Activated CD4-positive, CD25-positive, alpha-beta regulatory T cell treated with anti-CD3 and anti-CD28 coated beads, Interleukin-2, amount 50 U/mL, for 16 hours (primary cell): ENCODE measurements at places on chromosomes 5 and 9.

GRCh38 chr5:80399526-80400239, 8.2 kb upstream of the ZFYVE16 start:
- no peak for DNase-seq

GRCh38 chr9:127654619-127655018, 42.5 kb downstream of the STXBP1 start:
- DNase-seq = no peak

DNA sequence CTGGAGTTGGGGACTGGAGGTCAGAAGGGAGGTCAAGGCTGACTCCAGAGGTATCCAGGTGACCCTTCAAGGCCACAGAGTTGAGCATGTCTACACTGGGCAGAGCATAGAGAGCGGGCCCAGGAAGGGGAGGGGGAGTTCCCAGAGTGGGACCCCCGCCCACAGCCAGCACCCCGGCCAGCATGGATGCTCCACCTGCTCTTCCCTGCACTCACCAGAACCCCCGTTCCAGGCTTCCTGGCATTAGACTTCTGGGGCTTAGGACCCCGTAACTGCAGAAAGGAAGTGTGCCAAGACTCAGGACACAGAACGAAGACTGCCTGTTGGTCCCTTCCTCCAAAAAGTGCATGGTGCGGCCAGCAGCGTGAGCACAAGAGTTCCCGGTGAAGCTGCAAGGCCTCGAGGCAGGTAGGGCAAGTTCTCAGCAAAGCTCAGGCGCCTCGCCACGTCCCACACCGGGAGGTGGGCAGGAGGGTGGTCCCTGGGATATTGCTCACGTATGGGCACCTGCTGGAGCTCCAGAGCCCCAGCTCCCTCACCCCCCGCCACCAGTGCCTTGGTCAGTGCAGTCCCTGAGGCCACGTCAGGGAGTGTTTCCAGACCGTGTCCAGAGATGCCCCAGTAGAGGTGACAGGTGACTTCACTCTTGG, 13.8 kb downstream of the ABO start:
- DNase-seq = no peak

- DNase-seq = no peak
These were observed 80.2 kb upstream of the MIER3 start for GRCh38 chr5:57032151-57032551.

GRCh38 chr5:112263469-112263868, 155.6 kb downstream of the EPB41L4A start:
- DNase-seq = no peak

DNA sequence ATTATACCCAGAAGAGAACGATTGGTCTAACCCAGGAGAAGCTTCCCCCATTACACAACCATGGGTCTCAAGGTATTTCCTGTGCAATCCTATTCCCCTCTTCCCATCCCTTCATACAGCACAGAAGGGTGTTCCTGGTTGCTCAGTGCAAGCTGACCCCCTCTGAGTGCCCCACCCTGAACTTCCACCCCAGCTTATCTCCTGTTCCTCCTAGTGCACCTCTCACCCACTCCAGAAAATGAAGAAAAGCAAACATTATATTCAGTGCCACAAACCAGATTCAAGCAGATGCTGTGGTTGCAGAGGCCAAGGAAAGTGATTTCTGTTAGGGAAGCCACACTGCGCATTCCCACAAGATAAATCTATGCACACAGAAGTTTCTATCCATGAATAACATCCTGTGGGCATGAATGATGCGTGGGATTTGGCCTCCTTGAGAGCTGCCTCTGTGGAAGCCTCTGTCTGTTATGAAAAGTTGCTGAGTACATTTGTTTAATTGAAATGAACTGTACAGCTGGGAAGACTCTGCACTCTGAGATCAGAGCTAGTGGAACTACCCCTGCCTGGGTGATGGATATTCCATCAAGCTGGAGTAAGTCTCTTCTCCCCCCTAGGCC, 2.2 kb upstream of the OR2S2 start:
- DNase-seq = no peak

- DNase-seq = no peak
These were observed 135.1 kb upstream of the EFNA5 start for GRCh38 chr5:107805824-107806223.

- no peak for DNase-seq
These were observed 1.8 kb downstream of the MVB12B start for GRCh38 chr9:126328407-126328806.

DNA sequence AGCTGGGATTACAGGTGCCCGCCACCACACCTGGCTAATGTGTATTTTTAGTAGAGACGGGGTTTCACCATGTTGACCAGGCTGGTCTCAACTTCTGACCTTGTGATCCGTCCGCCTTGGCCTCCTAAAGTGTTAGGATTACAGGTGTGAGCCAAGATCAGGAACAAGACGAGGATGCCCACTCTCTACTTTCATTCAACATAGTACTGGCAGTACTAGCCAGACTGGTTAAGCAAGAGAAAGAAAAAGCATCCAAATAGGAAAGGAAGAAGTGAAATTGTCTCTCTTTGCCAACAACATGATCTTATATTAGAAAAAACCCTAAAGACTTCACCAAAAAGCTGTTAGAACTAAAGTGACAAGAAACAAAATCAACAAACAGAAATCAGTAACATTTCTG, 7.4 kb upstream of the ENDOG start:
- DNase-seq = no peak

DNA sequence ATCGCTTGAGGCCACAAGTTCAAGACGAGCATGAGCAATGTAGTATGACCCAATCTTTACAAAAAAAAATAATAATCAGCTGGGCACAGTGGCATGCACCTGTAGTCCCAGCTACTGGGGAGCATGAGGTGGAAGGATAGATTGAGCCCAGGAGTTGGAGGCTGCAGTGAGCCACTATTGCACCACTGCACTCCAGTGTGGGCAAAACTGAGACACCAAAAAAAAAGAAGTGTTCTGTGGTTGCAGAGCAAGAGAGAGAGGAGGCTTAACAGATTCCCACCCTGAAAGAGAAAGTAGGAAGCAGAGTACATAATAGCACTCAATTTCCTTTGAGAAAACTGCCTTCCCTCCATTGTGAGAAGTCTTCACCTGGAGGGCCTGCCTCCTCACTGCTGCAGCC, 52.6 kb downstream of the ALDH7A1 start:
- no peak for DNase-seq

- no peak for DNase-seq
These were observed 26.0 kb upstream of the FSD1L start for GRCh38 chr9:105421864-105422263.

GRCh38 chr5:97874491-97874890, 691.4 kb upstream of the RIOK2 start:
- DNase-seq = no peak
